ENCODE measurements at places on chromosomes 12 and 14.

GRCh38 chr14:51654533-51654845 lies 2.8 kb downstream of the FRMD6 start:
- DNase-seq = no peak

GRCh38 chr12:91249054-91249453 lies 66.4 kb upstream of the DCN start:
- DNase-seq = no peak

DNA sequence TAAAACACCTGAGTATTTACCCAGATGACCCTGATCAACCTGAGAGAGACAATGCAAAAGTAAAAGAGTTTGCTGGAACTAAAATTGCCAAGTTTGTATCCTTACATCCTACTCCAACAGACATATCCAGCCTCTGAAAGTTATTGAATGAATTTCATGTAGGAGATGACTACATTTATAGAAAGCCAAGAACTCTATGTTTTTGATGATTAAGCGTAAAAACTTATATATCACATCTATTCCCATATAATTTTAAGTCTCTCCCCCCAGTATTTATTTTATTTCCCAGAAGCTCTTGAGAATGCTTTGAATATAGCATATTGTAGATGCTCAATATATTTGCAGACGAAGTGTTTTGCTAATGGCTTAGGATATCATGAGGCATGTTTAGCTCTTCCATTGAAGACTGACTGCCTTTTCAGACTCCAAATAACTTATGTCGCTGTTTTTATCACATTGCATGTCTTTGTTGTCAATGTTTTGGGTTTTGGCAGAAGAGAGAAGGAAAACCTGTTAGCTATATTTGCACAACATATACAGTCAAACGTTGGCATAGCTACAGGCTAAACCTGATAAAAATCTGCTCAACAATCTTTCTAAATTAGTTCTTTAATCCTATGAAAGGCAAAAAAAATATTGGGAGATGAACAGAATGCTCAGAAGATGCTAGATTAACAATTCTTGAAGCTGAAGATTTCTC lies 213.6 kb downstream of the DIO2 start:
- DNase-seq = no peak

DNA sequence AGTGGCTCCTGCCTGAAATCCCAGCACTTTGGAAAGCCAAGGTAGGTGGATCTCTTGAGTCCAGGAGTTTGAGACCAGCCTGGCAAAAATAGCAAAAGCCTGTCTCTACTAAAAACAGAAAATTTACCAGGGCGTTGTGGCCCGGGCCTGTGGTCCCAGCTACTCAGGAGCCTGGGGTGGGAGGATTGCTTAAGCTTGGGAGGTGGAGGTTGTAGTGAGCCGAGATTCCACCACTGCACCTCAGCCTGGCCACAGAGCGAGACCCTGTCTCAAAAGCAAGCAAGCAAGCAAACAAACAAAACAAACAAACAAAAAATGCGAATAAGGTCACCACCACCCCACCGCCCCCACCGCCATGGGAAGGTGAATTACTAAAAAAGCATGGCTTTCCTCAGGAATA lies 238.7 kb downstream of the ATXN7L3B start:
- no peak for DNase-seq

GRCh38 chr12:7310070-7310469 lies 6.2 kb downstream of the ACSM4 start:
- no peak for DNase-seq

DNA sequence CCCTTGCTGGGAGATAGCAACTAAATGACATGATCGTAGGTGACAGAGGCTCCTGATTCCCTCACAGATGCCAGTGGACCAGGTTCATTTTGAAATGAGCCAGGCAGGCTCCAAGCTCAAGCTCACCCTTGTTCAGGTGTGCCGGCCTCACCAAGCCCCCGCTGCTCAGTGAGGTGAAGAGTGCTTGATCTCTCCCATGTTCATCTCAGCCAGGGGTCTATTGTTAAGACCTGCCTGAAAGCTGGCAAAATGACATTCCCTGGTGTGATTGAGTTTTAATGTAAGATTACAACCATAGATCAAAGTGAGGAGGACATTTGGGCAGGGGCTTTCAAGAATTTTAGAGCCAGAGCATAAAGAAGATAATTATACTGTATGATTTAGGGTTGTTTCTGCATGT lies 497.9 kb downstream of the EGLN3 start:
- DNase-seq = no peak

- DNase-seq = no peak
Measured at GRCh38 chr14:37490607-37491006, 104.4 kb downstream of the FOXA1 start.

DNA sequence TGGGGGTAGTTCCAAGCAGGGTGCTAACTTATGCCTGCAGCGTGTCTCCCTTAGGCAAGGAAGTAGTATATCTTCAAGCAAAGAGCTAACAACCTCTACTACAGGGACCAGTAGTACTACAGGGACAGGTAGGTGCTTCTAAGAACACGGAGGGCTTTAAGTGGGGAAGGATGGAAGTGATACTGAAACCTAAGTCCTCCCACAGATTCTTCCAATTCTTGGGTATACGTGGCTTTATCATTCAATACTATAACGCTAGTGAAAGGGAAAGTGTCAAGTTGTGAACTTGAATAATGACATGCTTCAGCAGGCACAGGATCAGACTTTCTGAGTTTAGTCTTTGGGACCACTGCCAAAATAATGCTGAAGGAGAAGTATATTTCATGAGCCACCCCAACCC lies 241.7 kb downstream of the CEP128 start:
- no peak for DNase-seq

DNA sequence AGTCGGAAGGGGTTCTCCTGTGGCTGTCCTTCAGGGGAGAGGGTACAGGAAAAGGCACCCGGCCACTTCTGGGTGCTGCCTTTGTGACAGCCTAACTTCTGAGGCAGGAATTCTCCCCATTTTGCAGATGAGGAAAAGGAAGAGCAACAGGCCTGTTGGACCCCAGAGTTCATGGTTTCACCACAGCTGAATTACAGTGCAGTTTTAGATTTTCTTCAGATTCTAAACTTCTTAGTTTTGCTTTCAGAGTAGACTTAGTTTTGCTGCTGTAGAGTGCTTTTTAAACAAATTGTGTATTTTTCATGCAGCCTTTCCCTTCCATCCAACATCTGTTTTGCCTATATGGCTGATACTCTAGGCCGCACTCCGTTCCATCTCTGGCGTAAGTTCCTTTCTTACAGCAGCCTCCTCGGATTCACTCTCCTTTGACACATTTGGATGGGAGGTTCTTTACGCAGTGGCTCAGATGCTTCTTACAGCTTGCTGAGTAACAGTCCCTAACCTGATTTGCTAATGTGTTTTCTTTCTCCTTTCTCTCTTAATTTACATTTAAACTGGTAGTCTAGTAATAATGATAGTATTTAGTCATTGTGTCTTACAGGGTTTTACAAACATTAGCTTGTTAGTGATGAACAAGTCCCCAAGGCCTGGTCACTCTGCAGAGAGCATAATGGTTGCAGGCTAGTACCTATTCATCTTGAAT lies 7.8 kb downstream of the TRAF3 start:
- DNase-seq = no peak

DNA sequence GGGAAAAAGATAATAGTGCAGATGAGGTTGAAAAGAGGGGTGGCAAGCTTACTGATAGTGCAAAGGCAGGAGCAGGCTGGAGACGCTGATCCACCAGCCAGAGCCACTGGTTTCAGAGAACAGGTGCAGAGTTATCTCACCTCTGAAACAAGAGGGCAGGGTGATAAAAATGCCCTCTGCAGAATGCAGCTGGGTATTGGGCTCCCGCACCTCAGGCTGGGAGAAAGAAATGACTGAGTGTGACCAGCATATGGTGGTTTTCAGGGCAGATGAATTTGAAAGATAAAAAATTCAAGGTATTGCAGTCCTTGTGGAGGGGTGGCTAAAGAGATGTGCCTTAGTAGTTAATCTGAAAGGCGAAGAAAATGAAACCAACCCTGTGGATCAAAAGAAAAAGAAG lies 2.9 kb upstream of the TMEM30B start:
- DNase-seq = no peak

- no peak for DNase-seq
Measured at GRCh38 chr12:11763760-11764520, 114.5 kb downstream of the ETV6 start.

DNA sequence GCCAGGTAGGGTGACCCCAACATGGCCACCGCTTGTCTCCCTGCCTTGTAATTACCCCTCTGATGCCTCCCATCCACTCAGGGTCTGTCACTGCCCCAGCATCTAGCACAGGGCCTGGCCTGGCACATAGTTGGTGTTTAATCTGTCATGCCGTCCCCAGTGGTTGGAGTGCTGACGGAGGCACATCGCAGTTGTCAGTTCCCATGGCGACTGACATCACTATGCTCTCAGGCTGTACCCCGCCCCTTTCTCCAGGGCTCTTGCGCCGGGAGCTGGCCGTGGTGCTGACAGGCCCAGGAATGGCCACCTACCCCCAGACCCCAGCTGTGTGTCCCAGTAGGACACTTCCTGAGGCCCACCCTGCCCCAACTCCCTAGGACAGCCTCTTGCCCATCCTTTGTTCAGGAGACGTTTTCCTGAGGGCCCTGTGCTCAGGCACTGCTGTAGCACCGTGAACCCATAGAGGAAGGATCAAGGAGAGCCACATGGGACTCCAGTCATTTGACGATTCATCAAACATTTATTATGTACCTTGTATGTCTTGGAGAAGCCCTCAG lies 23.0 kb downstream of the FAM222A start:
- DNase-seq = peak; percentile 59

DNA sequence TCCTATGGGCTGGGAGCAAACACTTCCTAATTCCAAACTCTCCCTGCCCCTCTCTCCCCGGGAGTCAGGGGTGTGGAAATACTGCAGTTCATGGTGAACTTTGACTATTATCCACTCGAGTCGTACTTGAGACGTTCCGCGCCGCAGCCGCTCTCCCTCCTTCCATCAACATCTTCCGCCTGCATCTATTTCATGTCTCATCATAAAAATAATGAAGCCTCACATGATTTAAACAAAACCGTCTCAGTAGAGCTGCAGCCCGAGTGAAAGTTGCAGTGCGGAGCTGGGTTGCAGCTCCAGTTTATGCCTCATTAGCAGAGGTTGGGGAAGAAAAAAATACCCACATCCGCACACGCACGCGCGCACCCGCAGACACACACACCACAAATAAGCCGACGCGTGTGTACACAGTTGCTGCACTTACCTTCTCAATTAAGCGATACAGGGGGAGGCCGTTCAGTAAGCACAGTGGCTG lies 283 bp downstream of the LMO3 start:
- DNase-seq = no peak

GRCh38 chr12:109919456-109919855 lies 19.4 kb downstream of the TCHP start:
- DNase-seq = no peak

- DNase-seq = no peak
Measured at GRCh38 chr12:126163984-126164383, 1098.7 kb downstream of the AACS start.

GRCh38 chr12:103657331-103657730 lies 70.3 kb downstream of the STAB2 start:
- DNase-seq = no peak

GRCh38 chr14:92529903-92530302 lies 16.3 kb downstream of the RIN3 start:
- no peak for DNase-seq

- peak; percentile 54 for DNase-seq
Measured at GRCh38 chr14:52950410-52950897, 396 bp downstream of the FERMT2 start.

- no peak for DNase-seq
Measured at GRCh38 chr14:103434868-103435442, 49.7 kb downstream of the MARK3 start.

DNA sequence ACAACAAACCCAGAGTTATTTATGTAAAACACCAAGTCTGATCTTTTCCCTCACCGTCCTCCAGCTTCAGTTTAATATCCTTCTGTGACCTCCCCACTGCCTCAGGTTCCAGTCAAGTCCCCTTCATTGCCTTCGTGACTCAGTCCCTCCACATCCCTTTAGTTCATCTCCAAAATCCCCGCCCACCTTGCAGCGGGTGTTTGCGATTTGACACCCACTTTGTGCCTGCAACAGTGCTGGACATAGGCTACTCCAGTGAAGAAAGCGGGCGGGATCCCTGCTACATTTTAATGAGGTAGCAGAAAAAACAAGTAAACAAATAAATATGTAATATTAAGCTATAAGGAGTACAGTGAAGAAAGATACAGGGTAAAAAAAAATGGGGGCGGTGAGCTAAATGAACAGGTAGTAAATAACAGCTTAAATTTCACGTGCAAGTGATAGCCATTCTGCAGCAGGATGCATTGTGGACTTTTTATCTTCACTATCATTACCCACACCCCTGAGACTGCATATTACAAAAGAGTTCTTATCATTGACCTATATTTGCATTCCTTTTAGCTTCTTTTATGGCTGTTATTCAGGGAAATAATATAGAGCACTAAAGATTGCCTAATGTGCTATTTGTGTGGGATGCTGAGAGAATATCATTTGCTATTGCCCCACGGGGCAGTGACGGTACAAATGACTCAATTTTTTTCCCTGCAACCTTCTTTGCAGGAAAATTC lies 222.8 kb upstream of the NUDT4 start:
- peak; percentile 59 for DNase-seq

GRCh38 chr12:55842681-55843429 lies at the start of gene MMP19:
Gene MMP19, minus strand, starts transcription at chr12:55842936. Its CDS starts 106 bp downstream, at chr12:55842830.
- DNase-seq = no peak

GRCh38 chr12:132348176-132348575 lies 18.8 kb upstream of the GALNT9 start:
- DNase-seq = no peak

DNA sequence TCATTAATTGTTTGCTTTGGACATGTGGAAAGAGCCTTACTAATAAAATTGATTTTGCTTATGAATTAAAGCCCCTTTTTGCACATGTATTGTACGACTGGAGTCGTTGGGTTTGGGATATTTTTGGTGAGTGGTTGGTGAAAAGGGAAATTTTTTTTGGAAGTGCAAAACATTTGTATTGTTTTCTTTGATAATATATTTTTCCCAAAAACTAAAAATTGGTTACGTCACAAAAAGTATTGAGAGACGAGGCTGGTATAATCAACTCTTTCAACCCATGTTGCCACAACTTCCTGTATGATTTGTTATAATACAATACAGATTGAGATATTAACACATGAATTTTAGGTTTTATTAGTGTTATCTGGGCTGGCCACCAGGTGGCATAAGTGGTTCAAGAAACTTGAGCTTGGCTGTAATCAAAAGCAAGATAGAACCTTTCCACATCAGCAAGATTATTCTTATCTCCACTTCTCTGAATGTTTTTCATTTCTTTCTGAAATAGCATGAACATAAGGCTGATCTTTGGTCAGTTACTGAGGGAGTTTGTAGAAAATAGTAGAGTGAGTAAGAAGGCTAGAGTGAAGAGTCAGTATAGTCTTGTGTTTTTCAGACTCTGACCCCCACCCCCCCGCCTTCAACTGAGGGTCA lies 8.7 kb downstream of the NGDN start:
- peak; percentile 80 for DNase-seq
